ENCODE measurements at places on chromosomes 5 and 9.
A peak's percentile ranks its signal among the peaks of the same experiment; 100 is the strongest.

DNA sequence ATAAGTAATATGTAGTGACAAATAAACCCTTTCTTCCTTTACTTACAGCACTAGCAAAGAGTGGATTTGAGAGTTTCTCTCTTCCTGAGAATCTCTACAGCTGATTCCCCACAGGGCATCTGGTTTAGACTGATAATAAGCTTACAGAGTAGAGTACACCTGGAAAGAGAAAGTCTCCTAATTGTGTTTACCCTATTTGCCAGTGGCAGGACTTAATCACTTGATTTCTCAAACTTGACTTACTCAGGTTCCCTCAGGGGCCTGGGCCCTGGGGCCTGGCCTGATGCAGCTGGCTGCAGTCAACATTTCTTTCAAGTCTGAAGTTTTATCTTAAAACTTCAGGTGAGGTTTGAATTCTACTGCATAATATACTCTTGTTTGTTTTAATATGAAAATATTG is 38.0 kb upstream of the UBTD2 start:
- no peak for DNase-seq

GRCh38 chr5:143262393-143263174 is 140.9 kb downstream of the NR3C1 start:
- no peak for DNase-seq

DNA sequence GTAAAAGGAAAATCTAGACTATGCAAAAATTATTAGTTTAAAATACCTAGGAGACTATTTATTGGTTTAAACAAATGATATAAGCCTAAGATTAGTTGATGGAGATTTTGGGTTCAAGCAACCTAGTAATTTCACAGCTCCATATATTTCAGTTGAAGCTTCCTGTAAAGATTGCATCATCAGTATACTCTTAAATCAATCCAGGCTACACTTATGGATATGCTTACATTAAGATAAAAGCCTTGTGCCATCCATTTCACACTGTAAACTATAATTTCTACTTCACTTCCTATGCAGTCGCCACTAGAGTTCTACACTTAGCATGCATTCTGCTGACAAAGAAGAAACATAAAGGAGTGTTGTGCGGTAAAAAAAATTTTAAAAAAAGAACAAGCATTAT is 7.3 kb upstream of the LIX1 start:
- DNase-seq = no peak

DNA sequence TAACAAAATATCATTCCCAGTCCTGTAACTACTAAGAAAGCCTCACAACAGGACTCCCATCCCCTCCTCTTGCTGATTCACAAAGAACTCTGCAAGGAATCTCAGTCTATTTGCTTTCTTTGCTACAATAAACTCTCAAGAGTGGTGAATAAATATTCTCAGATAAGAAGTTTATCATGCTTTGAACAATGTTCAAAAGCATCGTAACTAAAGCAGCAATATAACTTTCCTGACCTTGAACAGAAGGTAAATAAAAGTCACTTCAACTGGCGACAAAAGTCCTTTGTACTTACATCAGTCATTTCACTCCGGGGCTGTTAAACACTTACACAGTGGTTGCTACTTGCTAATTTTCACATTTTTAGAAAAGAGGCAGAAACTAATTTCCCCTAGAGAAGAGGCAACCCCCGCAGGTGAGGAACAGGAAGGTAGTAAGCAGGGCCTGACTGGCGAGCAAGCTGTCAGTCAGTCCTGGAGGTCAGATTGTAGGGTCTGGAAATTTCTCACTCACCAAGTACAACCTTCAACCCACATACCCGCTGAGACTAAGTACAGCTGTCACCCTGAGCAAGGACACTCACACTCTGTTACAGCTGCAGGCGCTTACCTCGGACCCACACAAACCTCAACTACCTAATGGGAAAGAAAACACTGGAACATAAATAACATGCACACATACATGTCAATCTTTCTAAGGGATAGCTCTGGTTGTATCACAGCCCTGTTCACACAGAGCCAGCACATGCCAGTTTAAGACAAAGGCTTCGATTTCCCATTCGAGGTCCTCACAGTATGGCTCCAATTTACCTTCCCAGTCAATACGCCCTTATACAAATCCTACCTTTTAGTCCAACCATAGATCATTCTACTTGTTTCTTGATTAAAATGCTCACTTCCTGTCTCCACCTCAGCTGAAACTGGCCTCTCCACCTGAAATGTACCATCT is 104.6 kb upstream of the RETREG1 start:
- no peak for DNase-seq

- peak; percentile 32 for DNase-seq
Measured at GRCh38 chr5:18202164-18202563, 567.9 kb downstream of the TAF11L14 start.

DNA sequence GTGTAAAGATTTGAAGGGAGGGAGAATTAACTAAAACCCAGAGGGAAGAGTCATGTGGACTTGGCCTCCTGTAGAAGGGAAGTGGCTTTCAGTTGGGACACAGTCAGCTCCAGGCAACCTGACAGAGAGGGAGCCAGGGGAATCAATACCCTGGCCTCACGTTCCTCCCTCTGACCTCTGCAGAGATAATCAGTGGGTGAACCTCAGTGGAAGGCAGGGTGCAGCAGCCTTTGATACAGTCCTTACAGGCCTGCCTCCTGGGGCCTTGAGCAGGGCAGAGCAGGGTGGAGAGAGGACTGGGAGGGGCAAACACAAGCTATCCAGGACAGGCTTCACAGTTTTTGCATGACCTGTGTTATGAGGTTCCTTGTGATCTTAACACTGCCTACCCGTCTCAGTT is 61.9 kb upstream of the GPBP1 start:
- DNase-seq = no peak

Measured in SK-N-MC (cell line).